ENCODE measurements at places on chromosomes 6 and 20.

DNA sequence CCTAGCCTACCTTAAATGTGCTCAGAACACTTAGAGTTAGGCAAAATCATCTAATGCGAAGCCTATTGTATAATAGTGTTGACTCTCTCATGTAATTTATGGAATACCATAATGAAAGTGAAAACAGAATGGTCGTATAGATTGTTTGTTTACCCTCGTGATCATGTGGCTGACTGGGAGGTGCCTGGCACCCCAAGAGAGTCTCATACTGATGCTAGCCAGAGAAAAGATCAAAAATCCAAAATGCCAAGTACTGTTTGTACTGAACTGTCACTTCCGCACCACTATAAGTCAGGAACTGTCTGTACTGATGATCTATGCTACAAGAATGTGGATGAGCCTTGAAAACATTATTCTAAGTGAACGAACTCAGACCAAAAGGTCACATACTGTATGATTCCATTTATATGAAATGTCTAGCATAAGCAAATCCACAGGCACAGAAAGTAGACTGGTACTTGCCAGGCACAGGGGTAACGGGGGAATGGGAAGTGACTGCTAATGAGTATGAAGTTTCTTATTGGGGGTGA is 22.4 kb downstream of the ZMYND8 start:
- peak; percentile 99 for DNase-seq

DNA sequence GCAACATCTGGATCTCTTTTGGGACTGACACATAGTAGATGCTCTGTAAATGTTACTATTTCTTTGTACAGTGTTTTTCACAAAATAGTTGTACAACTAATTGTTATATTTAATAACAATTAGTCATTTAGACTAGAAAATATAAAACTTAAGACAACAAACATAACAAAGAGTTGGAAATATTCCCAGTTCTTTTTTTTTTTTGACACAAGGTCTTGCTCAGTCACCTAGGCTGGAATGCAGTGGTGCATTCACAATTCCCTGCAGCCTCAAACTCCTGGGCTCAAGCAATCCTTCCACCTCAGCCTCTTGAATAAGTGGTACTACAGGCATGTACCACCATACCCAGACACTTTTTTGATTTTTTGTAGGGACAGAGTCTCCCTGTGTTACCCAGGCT is 105.8 kb downstream of the UTRN start:
- peak; percentile 54 for DNase-seq

DNA sequence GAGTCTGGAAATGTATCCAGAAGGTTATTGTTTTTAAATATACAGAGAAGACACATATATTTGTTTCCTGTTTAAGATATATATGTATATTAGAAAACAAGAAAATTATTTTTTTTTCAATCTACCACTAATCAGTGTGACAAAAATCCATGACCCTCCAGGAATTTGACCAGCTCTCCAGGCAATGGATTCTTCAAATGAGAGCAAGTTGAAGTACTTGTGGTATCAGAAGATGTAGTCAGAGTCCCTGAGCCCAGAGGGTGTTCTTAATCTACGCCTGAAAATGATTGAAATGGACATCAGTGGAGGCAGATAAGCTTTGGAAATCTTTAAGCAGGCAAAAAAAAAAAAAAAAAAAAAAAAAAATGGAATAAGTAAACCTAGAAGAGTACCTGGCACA is 186.5 kb upstream of the QKI start:
- no peak for DNase-seq

- peak; percentile 10 for DNase-seq
These were observed 13.1 kb downstream of the CYB5R4 start for GRCh38 chr6:83872386-83873118.

- DNase-seq = no peak
These were observed 192.7 kb downstream of the ARHGAP18 start for GRCh38 chr6:129517288-129517687.

DNA sequence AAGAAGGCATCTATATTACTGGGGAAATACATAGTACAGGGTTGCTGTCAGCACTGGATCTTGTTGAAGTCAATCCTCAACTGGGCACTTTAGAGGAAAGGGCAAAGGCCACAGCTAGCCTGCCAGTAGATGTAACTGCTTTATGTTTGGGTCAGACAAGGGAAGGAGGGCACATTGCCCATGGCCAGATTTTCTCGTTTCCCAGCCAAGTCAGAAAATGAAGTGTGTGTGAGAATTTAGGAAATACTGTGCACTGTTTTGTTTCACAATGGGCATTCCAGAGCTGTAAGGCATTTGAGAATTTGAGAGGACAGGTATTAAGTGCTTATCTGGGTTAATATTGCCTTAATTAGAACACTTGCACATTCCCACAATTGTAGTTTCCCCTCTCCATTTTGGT is 183.9 kb upstream of the MCHR2 start:
- peak; percentile 7 for DNase-seq

DNA sequence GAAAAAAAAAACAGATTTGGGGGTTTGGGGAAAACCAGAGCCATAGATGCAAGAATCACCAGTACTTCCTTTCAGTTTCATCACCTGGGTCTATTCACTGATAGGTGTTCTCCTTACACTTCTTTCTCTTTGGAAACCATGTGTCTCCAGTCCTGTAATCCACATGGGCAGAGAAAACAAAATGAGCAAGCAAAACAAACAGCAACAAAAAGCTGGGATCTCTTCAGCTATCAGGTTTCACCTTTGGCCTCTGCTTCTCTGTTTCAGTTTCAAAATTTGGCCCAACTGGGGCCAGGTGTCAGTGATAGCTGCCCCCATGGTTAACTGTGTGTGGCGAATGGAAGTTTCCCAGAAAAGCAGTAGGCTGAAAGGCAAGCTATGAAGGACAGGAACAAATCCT is 220.0 kb upstream of the THBS2 start:
- DNase-seq = no peak

- DNase-seq = peak; percentile 97
These were observed 39.2 kb downstream of the ZMYND8 start for GRCh38 chr20:47317127-47317895.

GRCh38 chr20:49475292-49476015 is 7.0 kb downstream of the KCNB1 start:
- no peak for DNase-seq

DNA sequence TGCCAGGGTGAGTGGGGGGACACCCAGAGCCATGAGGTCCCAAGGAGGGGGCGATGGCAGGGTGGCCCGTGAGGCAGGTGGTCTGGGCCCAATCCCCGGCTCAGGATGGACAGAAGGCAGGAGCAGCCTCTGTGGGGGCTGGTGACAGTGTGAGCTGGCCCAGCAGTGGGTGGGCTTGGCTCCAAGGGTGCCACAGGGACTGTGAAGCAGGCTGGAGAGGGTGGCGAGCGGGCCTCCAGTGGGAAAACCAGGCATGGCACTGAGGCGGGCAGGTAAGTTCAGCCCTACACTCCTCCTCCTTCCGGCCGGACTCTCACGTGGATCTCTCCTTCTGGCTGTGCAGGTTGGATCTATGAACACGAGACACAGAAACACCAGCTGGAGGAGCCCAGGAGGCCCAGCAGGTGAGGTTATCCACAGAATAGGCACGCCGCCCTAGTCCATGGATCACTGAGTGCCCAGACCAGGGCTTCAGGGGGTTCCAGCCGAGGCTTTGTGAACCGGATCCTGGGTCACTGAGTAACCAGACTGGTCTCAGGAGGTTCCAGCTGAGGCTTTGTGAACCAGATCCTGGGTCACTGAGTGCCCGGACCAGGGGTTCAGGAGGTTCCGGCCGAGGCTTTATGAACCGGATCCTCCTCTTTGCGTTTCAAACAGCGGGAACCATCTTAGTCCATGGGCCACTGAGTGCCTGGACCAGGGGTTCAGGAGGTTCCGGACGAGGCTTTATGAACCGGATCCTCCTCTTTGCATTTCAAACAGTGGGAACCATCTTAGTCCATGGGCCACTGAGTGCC is 76.4 kb upstream of the BHLHE23 start:
- no peak for DNase-seq

GRCh38 chr6:2784061-2784460 is 18.9 kb downstream of the WRNIP1 start:
- DNase-seq = no peak

DNA sequence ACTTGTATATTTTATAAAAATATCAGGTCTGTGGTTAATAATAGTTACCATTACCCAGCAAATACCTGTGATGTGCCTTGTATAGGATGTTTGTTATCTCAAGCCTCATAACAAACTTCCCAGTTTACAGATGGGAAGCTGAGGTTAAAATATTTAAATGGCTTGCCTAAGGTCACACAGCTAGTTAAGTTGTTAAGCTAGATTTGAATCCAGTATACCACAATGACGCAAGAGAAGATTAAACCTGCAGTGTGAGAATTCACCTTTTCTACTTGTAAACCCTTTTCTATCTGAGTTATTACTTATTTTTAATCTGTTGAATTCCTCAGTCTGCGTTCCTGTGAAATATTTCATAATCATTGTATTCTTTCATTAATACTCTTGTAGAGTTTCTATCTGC is 4.9 kb downstream of the DSP start:
- no peak for DNase-seq

DNA sequence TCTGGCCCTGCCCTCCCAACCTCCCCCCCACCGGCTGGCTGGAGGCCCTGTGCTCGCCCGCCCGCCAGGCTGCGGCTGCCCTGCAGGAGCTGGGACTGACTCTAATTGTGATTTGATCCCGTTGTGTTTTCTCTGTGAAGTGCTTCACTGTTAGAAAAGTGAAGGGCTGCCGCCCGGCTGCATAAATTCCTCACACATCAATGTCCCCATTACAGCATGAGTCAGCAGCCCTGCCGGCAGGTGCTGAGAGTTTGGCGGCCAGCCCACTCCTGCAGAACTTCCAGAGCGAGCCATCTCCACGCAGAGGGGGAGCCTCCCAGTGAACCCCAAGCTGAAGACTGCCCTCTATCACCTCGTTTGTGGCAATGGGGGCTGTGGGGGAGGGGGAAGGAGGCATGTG is 137.9 kb downstream of the DLL1 start:
- peak; percentile 9 for DNase-seq

DNA sequence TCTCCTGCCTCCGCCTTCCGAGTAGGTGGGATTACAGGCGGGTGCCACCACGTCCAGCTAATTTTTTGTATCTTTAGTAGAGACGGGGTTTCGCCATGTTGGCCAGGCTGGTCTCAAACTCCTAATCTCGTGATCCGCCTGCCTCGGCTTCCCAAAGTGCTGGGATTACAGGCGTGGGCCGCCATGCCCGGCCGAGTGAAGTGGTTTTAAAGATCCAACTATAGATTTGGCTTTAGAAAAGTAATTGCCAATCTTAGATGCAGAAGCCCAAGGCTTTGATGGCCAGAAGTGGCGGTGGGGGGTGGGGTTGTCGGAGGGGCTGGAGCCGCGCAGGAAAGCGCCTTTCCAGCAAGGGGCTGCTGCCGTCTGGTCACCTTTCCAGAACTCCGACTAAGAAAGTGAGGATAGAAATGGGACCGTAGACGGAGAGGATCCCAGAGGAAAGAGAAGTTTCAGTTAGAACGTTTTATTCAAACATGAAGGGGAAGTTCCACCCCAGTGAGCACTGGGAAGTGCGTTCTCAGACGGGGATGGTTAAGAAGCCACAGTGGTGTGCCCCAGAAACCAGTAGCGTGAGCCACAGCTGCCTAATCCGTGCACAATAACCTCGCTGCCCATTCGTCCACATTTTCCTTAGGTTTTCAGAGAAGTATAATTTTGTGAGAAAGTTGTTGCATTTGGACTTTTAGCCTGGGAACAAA is 69.7 kb downstream of the DLL1 start:
- DNase-seq = no peak

- DNase-seq = no peak
These were observed 46.8 kb upstream of the INSM1 start for GRCh38 chr20:20321134-20321533.

DNA sequence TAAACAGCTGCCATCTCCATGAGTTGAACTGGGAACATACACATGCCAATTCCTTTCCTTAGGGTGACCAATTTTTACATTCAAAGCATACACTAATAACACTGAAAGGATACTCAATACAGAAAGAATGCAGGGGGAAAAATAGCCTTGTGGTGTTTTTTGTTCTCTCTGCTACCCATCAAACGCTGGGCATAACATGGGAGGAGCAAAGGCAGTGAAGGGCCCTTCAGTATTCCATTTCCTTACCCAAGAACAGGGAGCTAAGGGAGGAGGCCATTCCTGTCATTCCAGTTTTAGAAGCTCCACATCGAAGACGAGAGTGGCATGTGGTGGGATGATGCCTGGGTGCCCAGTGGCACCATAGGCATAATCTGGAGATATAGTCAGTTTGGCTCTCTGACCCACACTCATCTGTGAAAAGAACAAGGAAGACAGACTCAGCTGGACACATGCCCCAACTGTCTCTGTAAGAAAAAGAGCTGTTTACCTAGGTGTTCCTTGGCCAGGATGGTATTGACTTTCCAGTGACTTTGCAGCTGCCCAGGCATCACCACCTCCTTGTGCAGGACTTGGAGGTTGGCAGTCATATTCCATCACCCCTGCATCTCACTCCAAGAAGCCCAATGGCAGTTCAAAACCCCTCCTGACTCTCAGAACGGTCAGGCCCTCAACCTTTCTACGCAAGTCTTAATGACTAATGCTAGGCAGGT is 20.9 kb downstream of the FKBP1A start:
- no peak for DNase-seq

GRCh38 chr6:25717866-25718740 is 36.4 kb upstream of the SLC17A4 start:
- DNase-seq = peak; percentile 56

- DNase-seq = peak; percentile 76
These were observed 40.4 kb upstream of the TINAG start for GRCh38 chr6:54267798-54268197.

- DNase-seq = peak; percentile 56
These were observed 78.4 kb upstream of the TBC1D7 start for GRCh38 chr6:13406781-13407180.

DNA sequence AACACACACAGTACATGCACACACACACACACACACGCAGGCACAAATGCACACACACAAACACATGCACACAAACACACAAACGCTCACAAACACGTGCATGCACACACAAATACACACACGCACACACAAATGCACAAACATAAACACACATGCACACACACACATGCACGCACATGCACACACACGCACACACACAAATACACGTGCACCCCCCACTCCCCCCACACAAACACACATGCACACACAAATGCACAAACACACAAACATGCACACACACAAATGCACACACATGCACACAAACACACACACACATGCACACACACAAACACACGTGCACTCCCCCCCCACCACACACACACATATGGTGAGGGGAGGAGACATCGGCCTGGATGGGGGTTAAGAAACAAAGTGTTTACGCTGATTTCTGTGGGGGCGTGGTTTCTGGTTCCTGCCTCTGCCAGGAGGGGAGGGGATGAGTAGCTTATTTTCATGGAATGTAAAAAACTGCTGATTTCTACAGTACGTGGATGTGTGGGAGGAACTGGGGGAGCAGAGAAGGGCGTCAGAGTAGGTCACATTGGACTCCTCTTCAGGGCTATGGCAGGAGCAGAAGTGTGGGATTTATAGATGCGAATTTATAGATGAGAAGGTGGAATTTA is 607.2 kb downstream of the QKI start:
- no peak for DNase-seq

Data from cardiac fibroblast (primary cell).